ENCODE measurements at places on chromosomes 7 and 10.
A peak's percentile ranks its signal among the peaks of the same experiment; 100 is the strongest.

DNA sequence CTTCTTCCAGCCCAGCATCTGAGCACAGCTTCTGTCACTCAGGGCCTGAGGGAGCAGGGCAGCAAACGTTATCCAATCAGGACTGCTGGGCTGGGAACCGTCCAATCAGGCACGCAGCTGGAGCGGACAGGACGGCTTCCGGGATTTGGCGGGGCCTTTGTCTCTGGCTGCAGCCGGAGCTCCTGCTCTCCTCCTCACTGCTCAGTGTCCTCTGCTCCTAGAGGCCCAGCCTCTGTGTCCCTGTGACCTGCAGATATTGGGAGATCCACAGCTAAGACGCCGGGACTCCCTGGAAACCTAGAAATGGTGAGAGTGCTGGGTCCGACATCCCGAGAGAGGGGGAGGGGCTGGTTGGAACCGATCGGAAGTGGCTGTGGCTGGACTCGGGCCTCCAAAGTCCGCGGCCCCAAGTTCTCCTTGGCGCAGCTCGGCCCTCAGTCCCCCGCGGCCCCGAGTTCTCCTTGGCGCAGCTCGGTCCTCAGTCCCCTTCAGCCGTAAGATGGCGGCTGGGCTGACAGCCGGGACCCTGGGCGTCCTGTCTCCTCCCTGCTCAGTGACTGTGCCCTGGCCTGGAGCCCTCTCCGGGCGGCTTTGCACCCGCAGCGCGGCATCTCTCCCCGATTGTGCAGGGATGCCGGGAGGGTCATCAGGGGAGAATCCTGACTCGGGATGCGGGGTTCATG lies at the start of gene ZNF107:
TSS of gene ZNF107 (plus strand) at position 154 of the 683 bp plus-strand sequence. CDS start at position 304, 150 bp downstream.
- peak; percentile 67 for DNase-seq

GRCh38 chr7:14600766-14601367 lies 301.7 kb downstream of the DGKB start:
- DNase-seq, result no peak

GRCh38 chr7:120229084-120229483 lies 43.9 kb upstream of the KCND2 start:
- no peak for DNase-seq

GRCh38 chr10:124480860-124481259 lies 19.2 kb downstream of the LHPP start:
- DNase-seq, result no peak

GRCh38 chr10:93471110-93471651 lies 11.0 kb downstream of the MYOF start:
- no peak for DNase-seq

GRCh38 chr10:23344241-23344841 lies at the start of gene C10orf67:
C10orf67 (minus strand) TSS chr10:23344797; CDS start chr10:23344774, 23 bp downstream.
- no peak for DNase-seq

- no peak for DNase-seq
Observed at GRCh38 chr7:47453093-47454061, 128.5 kb downstream of the TNS3 start.

- peak; percentile 27 for DNase-seq
Observed at GRCh38 chr7:17939606-17940301, 540 bp downstream of the SNX13 start.

DNA sequence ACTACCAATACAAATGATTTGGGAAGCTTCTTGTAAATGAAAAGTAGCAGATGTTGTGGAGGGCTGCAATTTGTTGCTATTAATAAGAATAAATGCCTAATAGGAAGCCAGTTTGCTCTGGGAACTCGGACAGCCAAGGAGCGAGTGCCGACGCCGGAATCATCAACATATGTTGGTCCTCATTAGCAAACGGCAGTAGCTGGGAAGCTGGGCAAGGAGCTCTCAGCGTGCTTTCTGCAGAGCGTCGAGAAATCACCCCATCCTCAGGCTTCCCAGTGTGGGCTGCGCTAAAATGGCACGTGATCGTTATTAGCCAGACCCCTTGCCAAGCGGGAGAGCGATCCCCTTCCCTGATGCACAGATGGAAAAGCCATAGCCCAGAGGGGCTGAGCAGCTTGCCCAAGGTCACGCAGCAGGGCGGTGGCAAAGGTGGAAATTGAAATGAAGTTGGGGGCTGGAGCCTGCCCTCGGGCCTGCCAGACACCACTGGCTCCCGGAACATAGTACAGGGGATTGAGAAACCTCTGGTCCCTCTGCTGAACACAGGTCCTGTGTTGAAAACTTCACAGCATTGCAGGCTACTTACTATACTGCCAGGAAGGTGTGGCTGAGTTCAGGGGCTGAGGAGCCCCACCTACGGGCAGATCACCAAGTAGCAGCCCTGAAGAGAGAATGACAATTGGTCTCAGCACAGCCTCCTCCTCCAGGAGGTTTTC lies 326.9 kb downstream of the PLXNA4 start:
- no peak for DNase-seq
